Breast epithelium (tissue), 4 donors: ENCODE measurements at places on chromosomes 1 and 21.

DNA sequence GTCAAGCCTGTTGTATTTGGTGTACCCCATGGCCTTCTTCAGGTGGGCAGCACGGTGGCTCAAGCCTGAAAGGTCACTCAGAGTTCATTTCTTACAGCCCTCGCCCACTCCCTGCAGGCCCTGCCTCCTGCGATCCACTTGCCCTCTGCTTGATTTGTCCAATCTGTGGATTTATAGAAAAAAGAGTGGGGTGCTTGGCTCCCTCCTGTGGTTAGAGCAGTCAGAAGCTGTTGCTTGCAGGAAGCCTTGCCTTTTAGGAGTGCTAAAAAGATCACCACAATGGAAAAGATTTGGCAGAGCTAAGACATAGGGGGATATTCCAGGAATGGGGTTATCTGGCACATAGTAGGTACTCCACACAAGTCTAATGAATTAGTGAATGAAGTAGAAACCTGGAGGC is 108.0 kb upstream of the TRABD2B start:
- DNase-seq, result no peak

GRCh38 chr21:46662765-46663500 is 27.5 kb downstream of the PRMT2 start:
- no peak for DNase-seq

GRCh38 chr1:170296211-170296610 is 150.5 kb downstream of the NTMT2 start:
- DNase-seq, result no peak

- DNase-seq, result no peak
Observed at GRCh38 chr21:38337793-38338192, 81.0 kb downstream of the KCNJ15 start.

DNA sequence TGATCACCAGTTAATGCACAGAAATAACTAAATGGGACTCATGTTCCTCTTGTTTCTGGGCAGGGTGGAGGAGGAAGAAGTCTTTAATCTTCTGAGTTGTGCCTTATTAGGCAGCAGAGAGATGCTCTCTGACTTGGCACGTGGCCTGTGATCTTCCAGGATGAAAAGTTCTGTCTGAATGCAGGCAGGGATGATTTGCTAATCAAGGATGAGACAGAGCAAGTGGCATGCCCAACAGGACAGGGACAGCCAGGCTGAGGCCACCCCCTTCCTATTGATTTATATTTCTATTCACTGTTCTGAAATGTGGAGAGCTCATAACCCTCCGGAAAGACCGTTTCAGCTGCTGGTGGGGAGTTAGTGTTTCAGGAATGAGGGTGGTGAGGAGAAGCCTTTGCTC is 477.8 kb upstream of the CAMK1G start:
- DNase-seq, result no peak

DNA sequence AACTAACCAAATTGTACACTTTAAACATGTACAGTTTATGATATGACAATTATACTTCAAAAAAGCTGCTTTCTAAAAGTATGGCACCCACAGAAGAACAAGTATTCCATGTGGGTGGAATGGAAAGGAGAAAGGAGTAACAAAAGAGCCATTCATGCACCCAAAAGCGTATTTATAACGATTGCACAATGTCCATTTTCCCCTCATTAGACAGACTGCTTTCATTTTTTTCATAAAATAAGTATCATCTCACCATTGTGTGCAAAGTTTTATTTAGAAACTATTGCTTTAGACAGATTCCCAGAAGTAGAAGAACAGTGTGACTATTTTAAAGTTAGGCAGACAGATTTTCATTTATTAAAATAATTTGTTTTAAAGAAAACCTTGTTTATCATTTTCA is 59.6 kb downstream of the KIAA0319L start:
- no peak for DNase-seq

DNA sequence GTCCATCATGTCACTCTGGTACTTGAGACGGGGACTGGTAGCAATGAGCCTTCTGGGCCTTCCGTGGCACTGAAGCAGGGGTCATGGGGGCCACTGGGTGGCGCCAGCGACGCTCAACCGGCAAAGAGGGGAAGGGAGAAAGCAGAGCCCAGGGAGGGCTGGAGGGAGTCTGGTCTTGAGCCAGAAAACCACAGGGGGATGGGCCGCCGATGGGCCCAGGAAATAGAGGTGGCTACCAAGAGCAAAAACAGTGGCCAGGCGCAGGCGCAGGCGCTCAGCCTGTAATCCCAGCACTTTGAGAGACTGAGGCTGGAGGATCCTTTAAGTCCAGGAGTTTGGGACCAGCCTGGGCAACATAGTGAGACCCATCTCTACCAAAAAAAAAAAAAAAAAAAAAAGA is 21.8 kb downstream of the EXOC8 start:
- no peak for DNase-seq

DNA sequence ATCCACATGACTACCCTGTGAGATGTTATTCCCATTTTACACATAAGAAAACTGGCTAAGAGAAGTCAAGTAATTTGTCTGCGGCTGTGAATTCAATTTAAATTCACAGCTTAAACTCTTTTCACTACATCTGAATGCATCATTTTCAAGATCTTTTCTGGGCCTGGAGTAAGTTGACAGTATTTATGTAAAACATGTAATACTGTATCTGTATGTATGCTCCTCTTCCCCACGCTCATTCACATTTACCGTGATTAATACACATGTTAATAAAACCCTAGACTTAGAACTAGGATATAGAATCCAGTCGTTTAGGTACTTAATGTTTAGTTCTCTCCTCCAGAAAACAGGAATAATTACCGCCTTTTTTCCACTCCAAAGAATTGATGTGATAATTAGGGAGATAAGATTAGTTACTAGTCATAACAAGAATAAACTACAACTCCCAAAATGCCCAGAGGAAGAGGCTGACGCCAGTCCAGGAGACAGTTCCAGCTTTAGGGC is 442 bp upstream of the PPP1R12B start:
- DNase-seq, result no peak

DNA sequence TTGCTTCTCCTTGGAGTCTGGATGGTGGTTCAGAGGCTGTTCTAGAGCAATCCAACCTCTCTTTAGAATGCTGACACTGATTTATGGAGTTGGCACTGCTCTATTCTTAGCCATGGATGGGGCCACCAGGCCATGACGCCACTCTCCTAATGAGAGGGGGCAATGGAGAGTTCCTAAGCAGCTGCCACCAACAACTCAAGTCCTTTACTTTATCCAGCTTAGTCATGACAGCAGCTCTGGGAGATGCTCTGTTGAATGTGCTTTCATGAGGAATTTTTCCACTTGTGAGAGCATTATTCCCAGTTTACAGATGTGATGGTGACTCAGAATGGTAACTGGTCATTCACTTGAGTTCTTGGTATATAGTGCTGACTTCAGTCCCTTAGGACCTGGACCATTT is 366.3 kb downstream of the HHAT start:
- no peak for DNase-seq
